ENCODE measurements at places on chromosomes 11 and 22. TPM values are rescaled to one million over a fixed set of nuclear protein-coding genes. Genes with fewer than 3 reads are reported as not detected.

The GRIK4 gene
- 9.1 TPM for total RNA-seq

The SCN2B gene
- 4.2 TPM for total RNA-seq

The RNF26 gene
- 3.8 TPM for total RNA-seq

DNA sequence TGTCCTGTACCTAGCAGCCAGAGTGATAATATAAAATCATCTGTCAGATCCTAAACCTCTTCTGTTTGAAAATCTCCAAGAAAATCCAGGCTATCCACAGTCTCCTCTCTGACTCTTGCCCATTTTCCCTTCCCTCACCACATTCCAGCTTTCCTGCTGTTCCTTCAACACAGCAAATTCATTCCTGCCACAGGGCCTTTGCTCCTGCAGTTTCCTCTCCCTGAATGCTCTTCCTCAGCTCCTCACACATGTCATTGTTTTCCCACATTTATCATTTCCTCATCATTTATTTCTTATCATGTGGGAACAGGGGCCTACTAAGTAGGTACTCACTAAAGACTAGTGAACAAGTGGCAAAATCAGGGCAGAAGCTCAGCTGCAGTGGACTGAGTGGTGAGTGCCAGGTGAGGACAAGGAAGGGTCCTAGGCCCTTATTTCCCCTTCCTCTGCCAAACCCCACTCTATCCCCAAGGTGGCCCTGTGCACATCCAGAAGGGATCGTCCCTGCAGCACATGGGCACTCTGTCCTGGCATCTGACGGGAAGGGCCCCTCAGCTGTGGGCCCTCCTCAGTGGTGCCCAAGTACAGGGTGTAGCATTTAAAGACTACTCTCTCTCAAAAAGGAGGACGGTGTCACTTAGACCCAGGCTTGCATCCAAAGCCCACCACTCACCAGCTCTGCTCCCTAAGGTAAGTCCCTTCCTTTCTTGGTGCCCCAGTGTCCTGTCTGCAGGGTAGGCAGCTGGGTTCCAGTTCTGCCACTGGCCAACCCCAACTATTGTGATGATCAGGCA is 2.0 kb downstream of the LRRC32 start:
- no peak for DNase-seq

DNA sequence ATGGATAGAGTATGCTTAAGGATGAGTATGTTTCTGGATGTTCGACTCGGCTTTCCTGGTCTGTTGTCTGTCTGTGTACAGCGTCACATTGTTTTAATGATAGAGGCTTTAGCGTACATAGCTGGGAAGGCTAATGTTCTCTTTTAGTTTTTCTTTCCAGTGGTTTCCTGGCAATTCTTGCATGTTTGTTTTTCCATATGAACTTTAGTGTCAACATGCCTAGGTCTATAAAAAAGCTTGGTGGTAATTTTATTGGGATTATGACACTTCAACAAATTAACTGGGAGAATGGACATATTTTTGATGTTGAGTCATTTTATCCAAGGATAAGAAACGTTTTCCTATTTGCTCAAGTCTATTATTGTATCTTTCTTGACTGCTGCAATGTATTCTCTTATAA is 17.6 kb downstream of the F2 start:
- no peak for DNase-seq

DNA sequence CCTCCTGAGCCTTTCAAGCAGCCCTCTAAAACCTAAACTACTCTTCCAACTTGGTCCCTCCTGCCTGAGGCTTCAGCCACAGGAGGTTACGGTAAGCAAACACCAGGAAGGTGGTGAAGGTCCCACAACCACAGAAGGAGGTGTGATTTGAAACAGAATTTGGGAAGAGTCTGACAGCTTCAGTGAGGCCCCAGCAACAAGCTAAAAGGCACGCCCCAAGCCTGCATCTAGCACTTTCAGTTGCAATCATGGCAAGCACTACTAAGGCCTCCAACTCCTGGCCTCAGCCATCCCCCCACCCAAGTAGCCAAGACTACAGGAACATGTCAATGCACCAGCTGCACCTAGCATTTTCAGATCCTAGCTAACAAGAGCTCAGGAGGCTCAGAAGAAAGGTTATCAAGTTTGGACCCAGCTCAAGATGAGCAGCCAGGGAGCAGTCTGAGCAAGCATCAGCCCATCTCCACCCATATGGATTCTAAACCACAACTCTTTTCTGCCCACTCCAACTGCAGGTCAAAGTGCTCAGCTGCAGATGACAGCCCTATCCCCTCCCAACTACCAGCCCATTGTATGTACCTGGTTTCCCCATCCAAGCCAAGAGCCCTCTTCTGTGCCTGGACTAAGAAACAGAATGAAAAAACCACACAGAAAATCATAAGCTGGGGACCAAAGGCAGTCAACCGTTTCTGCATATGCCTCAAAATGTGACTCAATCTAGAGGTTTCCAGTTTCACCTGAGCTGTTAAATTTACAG is 10.4 kb upstream of the AHNAK start:
- no peak for DNase-seq

DNA sequence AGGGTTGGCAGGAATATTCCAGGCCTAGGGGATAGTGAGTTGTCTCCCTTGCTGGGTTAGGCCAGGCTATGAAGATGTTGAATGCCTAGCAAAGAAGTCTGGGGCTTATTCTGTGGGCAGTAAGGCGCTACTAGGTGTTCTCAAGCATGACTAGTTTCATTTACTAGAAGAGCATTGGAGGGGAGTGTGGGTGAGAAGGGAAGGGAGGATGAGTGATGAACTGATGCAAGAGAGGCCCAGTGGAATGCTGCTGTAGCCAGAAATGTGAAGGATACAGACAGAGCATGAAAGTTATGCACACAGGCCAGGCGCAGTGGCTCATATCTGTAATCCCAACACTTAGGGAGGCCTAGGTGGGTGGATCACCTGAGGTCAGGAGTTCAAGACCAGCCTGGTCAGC is 33.5 kb downstream of the POU2F3 start:
- DNase-seq: no peak

DNA sequence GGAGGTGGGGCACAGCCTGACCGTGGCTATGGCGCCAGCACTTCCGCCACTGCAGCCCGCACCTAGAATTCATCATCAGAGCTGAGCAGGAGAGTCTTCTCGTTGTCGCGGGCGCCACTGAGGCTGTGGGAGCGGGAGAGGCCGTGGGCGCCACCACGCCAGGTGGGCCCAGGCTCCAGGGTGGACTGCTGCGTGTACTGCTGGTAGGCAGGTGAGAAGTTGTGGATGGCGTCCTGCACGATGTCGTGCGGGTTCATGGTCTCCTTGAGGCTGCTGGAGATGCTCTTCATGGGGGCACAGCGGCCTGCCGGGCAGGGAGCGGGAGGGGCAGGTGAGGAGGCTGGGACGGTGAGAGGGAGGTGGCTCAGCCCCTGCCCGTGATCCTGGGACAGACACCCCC is 19.6 kb downstream of the MAFF start:
- no peak for DNase-seq

The DDTL gene
- 3.8 TPM for total RNA-seq

DNA sequence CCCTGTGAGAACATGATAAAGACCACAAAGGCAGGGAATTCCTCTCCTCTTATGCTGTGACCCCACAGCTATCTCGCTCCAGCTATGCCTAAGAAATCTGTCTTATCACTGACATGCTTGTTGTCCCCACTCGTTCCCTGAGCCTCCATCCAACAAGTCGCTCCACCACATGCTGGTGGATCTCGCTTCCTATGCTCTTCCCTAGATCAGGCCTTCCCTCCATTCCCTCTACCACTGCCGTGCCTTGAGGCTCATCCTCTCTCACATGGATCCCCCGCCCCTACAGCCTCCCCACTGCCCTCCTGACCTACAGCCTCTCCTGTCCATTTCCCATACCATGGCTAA is 1.4 kb upstream of the DGAT2 start:
- DNase-seq: no peak

GRCh38 chr22:30694640-30695350 is at the start of gene OSBP2:
OSBP2 (plus strand) TSS chr22:30694874; CDS start chr22:30694910, 36 bp downstream.
- DNase-seq: peak; percentile 83

- no peak for DNase-seq
Measured at GRCh38 chr11:75577207-75577606, 15.2 kb downstream of the SERPINH1 start.

The TMEM86A gene
- total RNA-seq: 4.6 TPM

DNA sequence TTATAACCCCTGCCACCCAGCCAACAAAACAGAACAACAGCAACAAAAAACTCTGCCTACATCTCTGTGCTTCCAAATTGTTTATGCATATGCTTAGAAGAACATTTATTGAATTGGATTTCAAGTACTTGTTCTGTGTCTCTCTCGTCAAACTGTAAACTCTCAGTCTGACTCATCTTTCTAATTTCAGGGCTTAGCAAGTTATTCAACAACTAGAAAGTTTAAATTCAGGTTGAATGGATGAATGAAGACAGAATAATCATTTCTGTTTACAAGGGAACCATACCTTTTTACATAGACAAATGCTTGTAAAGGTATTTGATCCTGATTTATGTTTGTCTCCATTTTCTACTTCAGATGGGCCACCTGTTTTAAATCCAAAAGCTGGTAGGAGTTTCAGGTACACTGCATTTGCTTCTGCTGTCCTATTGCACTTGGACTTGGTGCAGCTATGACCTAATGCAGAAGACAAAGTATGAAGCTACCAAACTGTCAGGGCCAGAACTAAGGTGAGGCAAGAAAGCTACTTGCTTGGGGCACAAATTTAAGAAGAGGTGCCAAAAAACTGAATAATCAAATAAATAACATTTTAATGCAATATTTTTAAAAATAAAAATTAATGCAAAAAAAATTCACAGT is 1.6 kb upstream of the FBXO3 start:
- no peak for DNase-seq

The SLC6A5 gene
- 10.9 TPM for total RNA-seq

DNA sequence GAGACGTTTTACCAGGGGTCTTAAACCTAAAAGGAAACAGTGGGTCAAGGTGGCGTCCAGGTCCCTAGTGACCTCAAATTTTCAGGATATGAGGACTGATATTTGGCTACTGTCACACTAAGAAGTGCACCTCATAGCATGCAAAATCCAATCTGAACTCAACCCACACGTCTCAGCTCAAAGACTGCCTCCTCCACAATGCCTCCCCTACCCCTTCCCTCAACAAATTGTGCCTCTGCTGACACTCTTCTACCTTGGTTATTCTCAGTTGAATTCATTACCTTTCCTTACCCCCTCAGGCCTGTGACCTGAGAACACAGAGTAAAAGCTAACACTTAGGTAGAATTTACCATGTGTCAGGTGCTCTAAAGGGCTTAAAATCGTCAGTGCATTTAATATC is 12.4 kb upstream of the LIPT2 start:
- no peak for DNase-seq

- DNase-seq: no peak
Measured at GRCh38 chr22:28477556-28477955, 202.1 kb downstream of the TTC28 start.

DNA sequence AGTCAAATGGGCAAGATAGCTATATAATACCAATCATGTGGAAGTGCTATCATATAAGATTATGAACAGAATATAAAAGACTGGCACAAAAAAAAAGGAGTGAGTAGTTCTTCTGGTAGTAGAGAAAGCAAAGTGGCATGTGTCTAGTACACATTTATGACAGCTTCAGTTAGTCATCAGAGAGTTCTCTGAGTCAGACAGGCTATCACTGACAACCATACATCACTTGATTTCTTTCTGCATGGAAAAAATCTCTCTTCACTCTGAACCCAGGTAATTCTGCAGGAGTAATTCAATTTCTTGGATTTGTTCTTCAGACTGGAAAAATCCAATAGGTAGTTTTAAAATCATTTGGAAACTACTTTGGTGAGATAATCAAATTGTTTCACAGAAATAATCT is 286.8 kb upstream of the ANO3 start:
- DNase-seq: no peak

DNA sequence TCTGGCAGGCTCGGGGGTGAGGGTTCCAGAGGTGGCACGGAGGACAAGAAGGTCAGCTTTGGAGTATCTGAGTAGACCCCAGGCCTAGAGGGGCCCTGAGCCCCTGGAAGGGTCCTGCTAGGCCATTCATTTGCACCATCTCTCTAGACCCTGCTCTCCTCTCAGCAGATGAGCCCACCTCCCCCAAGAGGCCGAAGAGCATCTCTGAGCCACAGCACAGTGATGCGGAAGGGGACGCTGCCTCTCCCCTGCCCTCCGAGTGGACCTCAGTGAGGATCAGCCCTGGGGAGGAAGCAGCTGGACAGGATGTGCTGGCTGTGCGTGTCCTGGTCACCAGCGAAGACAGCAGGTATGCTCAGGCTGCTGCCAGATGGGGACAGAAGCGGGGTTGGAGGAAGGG is 101.6 kb upstream of the PARVA start:
- no peak for DNase-seq

The SLC22A6 gene
- 7.2 TPM for total RNA-seq

The SAA4 gene
- not detected for total RNA-seq

The DEUP1 gene
- total RNA-seq: 0.82 TPM
